ENCODE measurements at places on chromosomes 2 and 18. TPM values are rescaled to one million over a fixed set of nuclear protein-coding genes. Genes with fewer than 3 reads are reported as not detected.

IL1RL1 gene
- total RNA-seq, result 0.22 TPM

FAM124B gene
- total RNA-seq, result not detected

- no peak for DNase-seq
- H3K27me3 ChIP-seq, result no peaks in the 10 kb centered on the region
- H3K4me1 ChIP-seq, result no peaks in the 10 kb centered on the region
- H3K36me3 ChIP-seq, result no peaks in the 10 kb centered on the region
These were observed 19.0 kb downstream of the DYNC1I2 start for GRCh38 chr2:171706152-171706803.

CPLX4 gene
- total RNA-seq, result not detected

LIPG gene
- not detected for total RNA-seq

DNA sequence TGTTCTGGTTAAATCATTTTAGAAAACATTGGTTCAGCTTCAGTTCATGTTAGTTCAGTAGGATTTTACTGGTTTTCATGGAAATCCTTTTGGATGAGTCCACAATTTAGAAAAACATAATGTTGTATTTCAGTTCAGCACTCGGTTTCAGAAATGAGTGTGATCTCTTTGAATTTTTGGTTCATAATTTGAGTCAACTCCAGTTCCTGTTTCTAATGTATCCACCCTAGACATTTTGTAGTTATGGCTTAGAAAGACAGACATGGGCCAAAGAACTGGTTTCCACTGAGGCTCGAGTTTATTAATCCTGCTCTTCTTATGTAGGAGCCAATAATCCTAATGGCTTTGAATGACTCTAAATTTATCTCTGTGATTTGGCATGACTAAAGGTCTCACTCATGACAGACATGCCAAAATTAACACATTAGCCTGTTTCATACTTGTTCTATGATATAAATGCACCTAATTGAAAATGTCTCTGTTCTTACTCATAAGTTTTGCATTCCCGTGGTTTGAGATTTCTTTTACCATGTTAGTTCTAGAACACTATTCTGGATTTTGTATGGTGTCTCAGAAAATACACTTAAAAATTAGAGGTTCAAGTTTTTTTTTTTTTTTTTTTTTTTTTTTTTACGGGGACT, 82.3 kb upstream of the SPRED2 start:
- no peaks in the 10 kb centered on the region for H3K4me1 ChIP-seq
- H3K27me3 ChIP-seq, result no peaks in the 10 kb centered on the region
- no peak for DNase-seq
- H3K27ac ChIP-seq, result no peak overlapping the region
- no peak overlapping the region for H3K4me3 ChIP-seq

NPAS2 gene
- total RNA-seq, result 1.8 TPM

DNA sequence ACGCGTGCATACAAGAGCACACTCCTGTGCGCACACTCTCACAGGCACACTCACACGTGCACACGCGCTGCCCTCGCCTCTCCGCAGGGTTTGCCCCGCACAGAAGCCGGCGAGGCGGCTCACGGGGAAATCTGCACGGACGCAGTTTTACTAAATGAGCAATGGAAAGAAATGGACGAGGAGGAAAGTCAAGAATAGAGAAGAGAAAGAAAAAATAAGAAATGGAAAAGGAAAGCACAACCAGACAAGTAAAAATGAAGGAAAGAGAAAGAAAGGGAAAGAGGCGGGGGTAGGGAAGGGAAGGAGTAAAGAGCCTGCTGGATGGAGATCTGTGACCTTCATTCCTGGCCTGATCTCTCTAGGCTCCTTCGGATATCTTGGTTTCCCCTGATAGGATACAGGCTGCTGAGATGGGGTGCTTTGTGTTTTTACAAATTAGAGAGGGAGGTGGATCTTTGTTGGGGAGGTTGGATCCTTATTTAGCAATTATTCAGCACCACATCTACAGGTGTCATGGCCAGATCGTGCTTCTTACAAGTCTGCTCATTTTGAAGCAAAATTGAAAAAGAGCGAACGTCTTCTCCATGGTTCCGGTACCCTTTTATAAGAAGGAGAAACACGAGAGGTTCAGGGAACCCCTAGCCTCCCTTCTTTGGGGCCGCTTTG, 693 bp upstream of the LRP2 start:
- H3K27me3 ChIP-seq, result peaks cover 31% of the 10 kb centered on the region
- no peak for DNase-seq
- H3K27ac ChIP-seq, result no peak overlapping the region

- H3K4me3 ChIP-seq, result no peak overlapping the region
- H3K4me1 ChIP-seq, result no peaks in the 10 kb centered on the region
- no peak for DNase-seq
- H3K36me3 ChIP-seq, result no peaks in the 10 kb centered on the region
- H3K27me3 ChIP-seq, result no peaks in the 10 kb centered on the region
These were observed 209.7 kb downstream of the ASB1 start for GRCh38 chr2:238636269-238637073.

DNA sequence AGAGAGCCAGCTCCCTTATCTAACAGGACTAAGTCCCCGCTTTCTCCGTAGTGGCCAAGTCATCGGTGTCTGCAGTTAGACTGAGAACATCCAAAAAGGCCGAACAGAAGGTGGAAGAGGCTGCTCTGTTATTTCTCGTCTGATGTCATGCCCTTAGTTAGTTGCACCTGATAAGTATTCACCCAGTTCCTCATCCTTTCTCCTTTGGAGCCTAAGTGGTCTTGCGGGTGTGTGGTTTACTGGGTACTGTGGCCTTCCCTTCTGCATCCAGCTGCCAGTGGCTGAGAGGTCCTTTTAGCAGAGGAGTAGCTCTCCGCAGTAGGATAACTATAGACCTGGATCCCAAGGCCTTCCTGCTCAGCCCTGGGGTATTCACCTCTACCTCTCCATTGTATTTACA, 211.6 kb downstream of the BCL2 start:
- DNase-seq, result no peak
- H3K36me3 ChIP-seq, result no peaks in the 10 kb centered on the region
- no peaks in the 10 kb centered on the region for H3K27me3 ChIP-seq
- peaks cover 8% of the 10 kb centered on the region for H3K4me1 ChIP-seq

BMP10 gene
- total RNA-seq, result not detected

DNA sequence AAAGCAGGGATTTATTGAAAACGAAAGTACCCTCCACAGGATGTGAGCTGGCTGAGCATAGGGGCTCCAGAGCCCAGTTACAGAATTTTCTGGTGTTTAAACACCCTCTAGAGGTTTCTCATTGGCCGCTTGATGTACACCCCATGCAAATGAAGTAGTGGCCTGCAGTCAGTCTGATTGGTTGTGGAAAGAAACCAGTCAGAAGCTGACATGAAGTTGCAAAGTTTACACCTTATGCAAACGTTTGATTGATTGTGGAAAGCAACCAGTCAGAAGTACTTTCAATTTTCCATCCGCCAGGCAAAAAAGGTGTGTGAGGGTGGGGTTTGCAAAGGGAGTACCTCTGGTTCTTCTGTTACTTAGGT, 62.3 kb downstream of the VWA3B start:
- peaks cover 3% of the 10 kb centered on the region for H3K4me1 ChIP-seq
- no peaks in the 10 kb centered on the region for H3K36me3 ChIP-seq
- DNase-seq, result no peak
- no peak overlapping the region for H3K27ac ChIP-seq

TBC1D8 gene
- 0.55 TPM for total RNA-seq

C2orf92 gene
- 4.6 TPM for total RNA-seq

- no peak for DNase-seq
- no peaks in the 10 kb centered on the region for H3K27me3 ChIP-seq
- no peak overlapping the region for H3K27ac ChIP-seq
- no peaks in the 10 kb centered on the region for H3K4me1 ChIP-seq
These were observed 186.6 kb downstream of the NRP2 start for GRCh38 chr2:205868773-205869333.

ZNF407 gene
- 14.9 TPM for total RNA-seq

- no peaks in the 10 kb centered on the region for H3K27me3 ChIP-seq
- H3K27ac ChIP-seq, result no peak overlapping the region
- H3K36me3 ChIP-seq, result no peaks in the 10 kb centered on the region
- H3K4me1 ChIP-seq, result peaks cover 7% of the 10 kb centered on the region
- DNase-seq, result no peak
These were observed 32.6 kb downstream of the FASTKD2 start for GRCh38 chr2:206798000-206798399.

GAL3ST2 gene
- 0.16 TPM for total RNA-seq

Measured in CD8-positive, alpha-beta memory T cell (primary cell).